Karpas-422 (cell line): ENCODE measurements at places on chromosomes 4 and X. TPM values are rescaled to one million over a fixed set of nuclear protein-coding genes. Genes with fewer than 3 reads are reported as not detected.

- H3K4me1 ChIP-seq, result peaks cover 6% of the 10 kb centered on the region; the same call in 1 of the 2 replicates
- no peak overlapping the region for H3K4me3 ChIP-seq
- DNase-seq, result no peak
These were observed 7.7 kb upstream of the STX18 start for GRCh38 chr4:4549534-4549933.

Gene BRS3
- not detected in 2 replicates for total RNA-seq

Gene XKRX
- not detected in 2 replicates for total RNA-seq

DNA sequence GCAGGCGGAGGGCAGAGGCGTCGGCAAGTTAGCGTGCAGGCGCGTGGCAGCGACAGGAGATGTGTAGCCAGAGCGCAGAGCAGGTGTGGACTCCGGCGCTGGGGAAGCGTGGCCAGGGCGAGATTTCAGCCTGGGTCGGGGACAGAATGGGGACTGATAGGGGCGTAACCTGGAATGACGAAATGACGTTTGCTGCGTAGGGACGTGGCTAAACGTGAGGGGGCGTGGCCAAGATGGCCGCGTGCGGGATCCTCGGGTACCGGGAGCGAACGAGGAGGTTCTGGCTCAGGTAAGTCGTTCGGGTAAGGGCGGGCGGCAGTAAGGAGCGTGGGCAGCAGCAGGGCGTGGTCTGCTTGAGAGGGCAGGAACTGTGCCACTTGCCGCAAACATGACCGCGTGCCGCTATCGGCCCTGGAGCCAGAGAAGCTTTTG lies 10.9 kb upstream of the CLTRN start:
- 0 out of 2 replicates have a peak, but pooled peaks cover 15% of the 10 kb centered on the region for H3K36me3 ChIP-seq
- no peaks in the 10 kb centered on the region for H3K27me3 ChIP-seq
- H3K4me3 ChIP-seq, result peak overlapping the region; percentile 87
- peaks cover 36% of the 10 kb centered on the region for H3K4me1 ChIP-seq
- H3K27ac ChIP-seq, result peak overlapping the region; percentile 82

GRCh38 chrX:151082077-151082948 lies 94.1 kb upstream of the GPR50 start:
- no peak overlapping the region for H3K27ac ChIP-seq
- DNase-seq, result peak; percentile 72
- no peaks in the 10 kb centered on the region for H3K4me1 ChIP-seq
- no peak overlapping the region for H3K4me3 ChIP-seq

- H3K4me1 ChIP-seq, result no peaks in the 10 kb centered on the region
- no peaks in the 10 kb centered on the region for H3K27me3 ChIP-seq
- no peak for DNase-seq
- H3K36me3 ChIP-seq, result no peaks in the 10 kb centered on the region
- H3K27ac ChIP-seq, result no peak overlapping the region
These were observed 245.8 kb downstream of the FBXO8 start for GRCh38 chr4:174037631-174038030.

DNA sequence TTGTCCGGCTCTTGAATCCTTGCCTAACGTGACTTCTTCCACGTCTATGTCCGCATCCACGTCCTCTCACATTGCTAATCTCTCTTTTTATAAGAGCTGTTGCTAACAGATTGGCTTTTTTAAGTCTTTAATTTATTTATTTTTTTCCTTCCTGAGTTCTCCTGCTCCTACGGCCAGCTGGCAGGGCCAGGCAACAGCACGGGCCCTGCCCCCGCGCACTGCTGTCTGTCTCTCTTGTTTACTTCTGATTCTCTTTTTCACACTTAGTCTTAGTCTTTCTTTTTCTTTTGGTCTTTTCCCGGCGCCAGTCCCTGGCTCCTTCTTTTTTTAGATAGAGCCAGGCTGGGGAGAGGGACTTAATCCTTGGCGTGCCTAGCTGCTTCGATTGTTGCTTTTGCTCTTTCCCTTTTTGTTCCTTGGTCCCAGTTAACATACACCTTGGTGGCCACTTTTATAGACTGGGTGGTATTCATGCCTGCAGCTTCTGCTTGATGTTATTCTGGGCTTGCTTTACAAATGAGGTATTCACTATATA lies 53.2 kb upstream of the RBMX start:
- no peaks in the 10 kb centered on the region for H3K36me3 ChIP-seq
- DNase-seq, result no peak
- H3K27me3 ChIP-seq, result no peaks in the 10 kb centered on the region
- H3K4me3 ChIP-seq, result no peak overlapping the region
- no peaks in the 10 kb centered on the region; the same call in 1 of the 2 replicates for H3K4me1 ChIP-seq

Gene SPATA18
- total RNA-seq, result 0.07 TPM in 1 of 2 replicates, not detected in the other
